ENCODE measurements at places on chromosomes 1 and 21.

DNA sequence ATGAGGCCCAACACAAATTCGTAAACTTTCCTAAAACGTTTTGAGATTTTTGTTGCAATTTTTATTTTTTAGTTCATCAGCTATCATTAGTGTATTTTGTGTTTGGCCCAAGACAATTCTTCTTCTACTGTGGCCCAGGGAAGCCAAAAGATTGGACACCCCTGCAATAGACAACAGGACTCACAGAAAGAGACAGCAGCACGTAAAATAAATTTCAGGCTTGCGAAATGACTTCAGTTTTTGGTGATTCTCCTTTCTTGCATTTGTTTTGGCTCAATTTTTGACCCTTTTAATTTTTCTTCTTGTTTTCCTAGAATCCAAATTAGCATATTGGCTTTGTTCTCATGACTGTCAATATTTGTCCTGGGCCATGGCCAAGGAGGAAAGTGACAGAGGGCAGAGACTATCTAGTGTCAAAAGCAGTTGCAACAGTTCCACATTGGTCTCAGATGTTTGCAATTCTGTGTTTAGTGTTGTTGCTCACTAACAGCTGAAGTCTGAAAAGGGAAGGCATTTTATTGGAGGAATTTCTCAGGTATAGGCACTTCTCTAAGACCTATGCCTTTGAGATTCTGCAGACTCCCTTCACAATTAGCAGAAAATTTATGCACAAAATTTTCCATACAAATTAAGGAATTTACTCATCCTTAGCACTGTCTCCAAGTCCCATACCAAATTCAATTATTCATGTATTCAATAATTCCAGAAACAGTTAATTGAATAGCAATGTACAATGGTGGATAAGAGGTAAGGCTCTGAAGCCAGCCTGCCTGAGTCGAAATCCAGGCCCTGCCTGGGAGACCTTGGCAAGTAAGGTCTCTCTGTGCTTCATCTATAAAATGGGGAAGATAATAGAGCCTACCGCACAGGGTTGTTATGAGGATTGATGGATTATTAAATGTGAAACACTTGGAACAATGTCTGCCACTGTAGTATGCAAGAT is 160.9 kb upstream of the IVNS1ABP start:
- DNase-seq = no peak

DNA sequence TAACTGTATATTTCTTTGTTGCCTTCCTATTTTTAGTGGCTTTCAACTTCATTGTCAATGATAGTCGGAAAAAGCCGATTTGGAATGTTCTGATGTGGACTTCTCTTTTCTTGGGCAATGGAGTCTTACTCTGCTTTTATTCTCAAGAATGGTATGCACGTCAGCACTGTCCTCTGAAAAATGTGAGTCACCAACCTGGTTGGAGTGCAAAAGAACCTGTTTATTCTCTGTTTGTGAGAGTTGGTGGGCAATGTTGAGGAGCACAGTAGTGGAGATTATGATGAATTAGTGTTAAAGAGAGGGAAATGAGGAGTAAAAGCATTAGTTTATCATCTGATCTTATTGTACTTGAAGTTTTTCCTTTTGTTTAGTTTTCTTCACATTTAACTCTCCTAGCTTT is 14.5 kb upstream of the AXDND1 start:
- DNase-seq = no peak

DNA sequence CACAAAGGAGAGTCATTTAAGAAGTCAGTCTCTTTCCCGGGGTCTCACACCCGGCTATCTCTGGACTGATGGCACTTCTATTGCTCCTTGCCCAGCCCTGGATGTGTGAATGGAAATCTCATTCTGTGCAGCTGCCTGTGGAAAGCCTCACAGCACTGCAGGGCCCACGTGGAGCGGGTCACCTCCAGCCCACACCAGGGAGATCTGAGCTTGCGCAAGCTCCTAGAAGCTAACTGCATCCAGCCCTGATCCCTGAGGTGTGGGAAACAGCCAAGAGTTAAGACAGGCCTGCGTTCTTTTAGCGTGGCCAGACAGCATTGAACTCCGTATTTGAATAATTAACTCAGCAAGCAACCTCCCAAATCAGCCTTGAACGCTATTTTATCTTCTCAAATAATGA is 150.5 kb downstream of the LRIG2 start:
- no peak for DNase-seq

- DNase-seq = no peak
These were observed 625.3 kb downstream of the KIF26B start for GRCh38 chr1:245779797-245780755.

- no peak for DNase-seq
These were observed 13.2 kb upstream of the ALPL start for GRCh38 chr1:21496063-21496462.

DNA sequence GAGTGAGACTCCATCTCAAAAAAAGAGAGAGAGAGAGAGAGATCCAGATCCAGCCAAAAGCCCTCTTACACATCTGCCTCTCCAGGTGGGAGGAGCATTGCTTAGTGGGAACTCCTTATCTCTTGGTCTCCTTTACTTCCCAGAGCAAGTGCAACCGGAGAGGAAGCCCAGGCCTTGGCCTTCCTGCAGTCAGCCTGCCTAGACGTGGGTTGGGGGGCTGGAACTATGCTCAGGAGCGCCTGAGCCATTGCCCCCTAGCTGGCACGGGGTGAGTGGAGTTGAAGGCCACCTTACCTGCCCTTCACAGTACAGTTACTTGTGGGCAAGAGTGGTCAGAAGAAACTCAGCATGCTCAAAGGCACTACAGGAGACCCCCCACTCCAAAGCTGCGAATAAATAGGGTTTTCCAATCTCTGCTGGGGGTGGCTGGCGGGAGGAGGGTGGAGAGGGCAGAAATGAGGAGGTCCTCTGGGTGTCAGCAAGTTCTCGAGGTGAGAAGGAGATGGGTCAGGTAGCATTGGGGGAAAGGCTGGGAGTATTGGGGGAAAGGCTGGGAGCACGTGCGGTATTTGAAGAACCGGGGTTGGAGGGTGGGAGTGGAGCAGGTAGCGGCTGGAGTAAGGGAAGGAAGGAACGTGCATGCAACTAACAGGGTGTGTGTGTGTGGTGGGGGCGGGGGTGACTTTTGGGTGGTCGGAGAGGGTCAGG is 4.7 kb upstream of the DMBX1 start:
- no peak for DNase-seq

DNA sequence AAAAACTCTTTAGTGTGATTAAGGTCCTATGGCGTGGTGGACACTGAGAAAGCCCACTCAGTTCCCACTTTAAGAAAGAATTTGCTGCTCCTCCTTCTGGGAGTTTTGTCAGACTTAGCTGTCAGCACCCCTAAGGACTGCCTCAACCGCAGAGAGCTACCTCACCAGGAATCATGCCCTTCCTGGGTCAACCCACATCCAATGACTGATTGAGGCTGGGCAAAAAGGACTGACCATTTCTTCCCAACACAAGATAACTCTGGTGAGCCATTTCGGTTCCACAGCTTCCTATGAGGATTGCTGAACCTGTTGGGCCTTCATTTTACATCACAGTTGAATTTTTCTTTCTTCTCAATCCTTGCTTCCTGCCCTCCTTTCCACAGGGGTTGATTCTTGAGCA is 197.9 kb downstream of the NCAM2 start:
- DNase-seq = no peak

DNA sequence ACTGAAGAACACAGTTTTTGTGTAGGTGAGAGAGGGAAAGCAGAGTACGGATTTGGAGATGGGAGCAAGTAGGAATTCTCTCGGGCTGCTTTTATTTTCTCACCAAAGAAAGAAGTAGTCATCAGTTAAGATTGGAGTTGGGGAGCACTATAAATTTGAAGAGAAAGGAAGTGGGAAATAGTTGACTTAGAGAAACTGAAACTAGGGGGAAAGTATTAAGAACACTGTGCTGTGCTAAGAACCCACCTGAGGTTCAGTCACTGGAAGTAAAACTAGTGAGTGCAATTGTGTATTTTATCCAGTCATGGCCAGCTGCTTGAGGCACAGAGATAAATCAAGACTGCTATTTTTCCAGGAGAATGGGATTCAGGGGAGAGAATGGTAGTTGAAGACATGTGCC is 37.4 kb downstream of the CLCC1 start:
- no peak for DNase-seq

DNA sequence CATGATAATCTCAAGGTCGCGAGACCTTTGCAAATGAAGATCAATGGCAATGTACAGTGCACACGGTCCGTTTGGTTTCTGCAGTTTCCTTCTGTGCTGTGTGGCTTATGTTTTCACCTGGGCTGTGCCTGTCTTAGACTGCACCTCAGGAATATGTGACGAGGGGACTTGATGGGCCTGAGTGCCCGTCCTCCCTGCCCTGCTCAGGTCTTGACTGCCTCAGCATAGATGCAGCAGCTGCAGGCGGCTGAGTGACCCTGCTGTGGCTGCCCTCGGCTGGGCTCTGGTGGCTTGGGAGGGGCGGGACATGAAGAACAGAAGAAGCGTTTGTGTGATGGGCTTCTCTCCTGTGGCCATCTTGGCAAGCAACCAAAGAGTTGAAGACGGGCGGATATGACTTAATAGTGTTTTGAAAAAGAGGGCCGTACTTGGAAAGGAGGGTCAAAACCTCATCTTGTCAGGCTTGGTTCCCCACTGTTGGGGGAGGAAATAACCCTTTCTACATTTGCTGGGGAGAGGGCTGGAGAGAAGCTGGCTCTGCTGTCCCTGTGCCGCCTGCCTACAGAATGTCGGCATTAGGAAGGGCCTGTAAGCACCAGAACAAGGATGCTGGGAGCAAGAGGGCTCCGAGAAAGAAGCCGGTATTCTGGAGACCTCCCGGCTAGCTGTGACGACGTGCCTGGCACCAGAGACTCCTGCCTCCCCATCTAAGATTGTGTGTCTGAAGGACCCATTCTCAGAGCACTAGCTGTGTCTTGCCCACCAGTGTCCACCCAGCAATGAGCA is 7.1 kb downstream of the MYBPHL start:
- peak; percentile 92 for DNase-seq

GRCh38 chr1:175920381-175920780 is 177.0 kb upstream of the TNR start:
- DNase-seq = no peak

GRCh38 chr1:229597877-229598276 is 28.0 kb downstream of the TAF5L start:
- no peak for DNase-seq

DNA sequence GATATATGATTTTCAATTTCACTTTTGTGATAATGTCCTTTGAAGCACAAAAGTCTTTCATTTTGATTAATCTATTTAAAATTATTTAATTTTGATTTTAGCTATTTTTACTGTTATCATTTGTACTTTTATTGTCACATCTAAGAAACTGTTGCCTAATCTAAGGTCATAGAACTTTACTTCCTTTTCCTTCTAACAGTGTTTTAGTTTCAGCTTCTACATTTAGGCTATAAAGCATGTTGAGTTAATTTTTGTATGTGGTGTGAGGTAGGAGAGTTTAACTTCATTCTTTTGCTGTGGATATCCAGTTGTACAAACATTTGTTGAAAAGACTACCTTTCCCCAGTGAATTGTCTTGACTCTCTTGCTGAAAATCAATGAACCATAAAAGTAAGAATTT is 204.5 kb downstream of the TM2D1 start:
- DNase-seq = no peak

- no peak for DNase-seq
These were observed 177.1 kb upstream of the EDN2 start for GRCh38 chr1:41661428-41662060.

DNA sequence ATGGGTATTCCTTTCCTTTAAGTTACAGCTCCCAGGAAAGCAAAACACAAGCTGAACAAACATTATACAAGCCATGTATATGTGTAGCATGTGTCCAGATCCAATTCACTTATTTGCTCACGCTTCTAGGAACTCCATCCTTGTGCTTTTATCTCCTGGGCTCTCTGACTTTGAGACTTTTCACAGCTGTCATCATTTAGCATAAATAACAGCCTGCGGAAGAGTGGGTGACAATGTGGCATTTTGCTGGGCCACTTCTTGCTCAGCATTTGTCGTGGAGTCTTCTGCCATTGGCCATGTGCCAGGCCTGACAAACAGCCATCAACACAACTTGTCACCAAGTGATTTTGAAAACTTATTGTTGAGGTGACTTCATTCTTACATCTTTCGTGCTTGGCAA is 164.3 kb downstream of the KIF26B start:
- no peak for DNase-seq

GRCh38 chr1:167950569-167950968 is 13.7 kb upstream of the MPC2 start:
- no peak for DNase-seq

GRCh38 chr1:152000964-152001630 is 7.4 kb upstream of the S100A10 start:
- no peak for DNase-seq

GRCh38 chr1:50251702-50252101 is 143.0 kb downstream of the ELAVL4 start:
- peak; percentile 18 for DNase-seq

- no peak for DNase-seq
These were observed 4.0 kb upstream of the MEX3A start for GRCh38 chr1:156086256-156086662.

- no peak for DNase-seq
These were observed 96.9 kb upstream of the AKT3 start for GRCh38 chr1:243946946-243947345.
